ENCODE measurements at places on chromosomes 3 and 15.
A peak's percentile ranks its signal among the peaks of the same experiment; 100 is the strongest.

DNA sequence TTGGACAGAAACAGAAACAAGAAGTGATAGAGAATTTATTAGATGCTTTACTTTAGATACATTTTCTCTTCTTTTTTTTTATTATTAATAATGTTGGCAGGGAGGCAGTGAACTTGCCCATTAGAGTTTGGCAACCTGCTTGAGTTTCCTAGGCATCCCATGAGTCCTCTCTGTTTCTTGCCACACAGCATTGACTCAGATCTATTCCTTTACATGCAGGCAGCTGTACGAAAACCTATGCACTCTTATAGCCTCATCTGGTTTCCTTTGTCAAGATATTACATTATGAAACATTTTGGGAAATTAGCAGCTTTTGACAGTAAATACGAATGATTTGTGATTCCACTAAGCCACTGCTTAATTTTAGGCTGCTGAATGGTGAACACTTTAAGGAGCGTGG, 23.3 kb downstream of the IL1RAP start:
- DNase-seq, result no peak

- no peak for DNase-seq
Measured at GRCh38 chr3:13141991-13142412, 68.8 kb upstream of the IQSEC1 start.

DNA sequence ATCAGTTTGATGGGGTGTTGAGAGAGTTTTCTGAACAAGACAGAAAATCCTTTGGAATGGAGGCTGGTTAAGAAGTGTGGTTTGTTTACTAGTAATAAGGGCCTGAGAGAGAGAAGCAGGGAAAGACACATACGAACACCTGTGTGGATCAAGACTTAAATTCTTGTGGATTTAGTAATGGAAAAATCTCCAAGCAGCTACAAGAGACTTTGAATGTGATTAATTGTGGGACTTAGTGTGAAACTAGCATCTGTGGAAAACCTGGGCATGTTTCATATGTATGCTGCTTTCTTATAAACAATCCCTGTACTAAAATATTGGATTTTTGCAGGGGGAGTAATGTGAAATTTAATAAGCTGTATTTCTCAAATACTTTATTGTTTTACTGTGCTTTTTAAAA, 399.1 kb downstream of the SI start:
- no peak for DNase-seq

- DNase-seq, result no peak
Measured at GRCh38 chr3:138434276-138434874, at the start of gene ESYT3. TSS of gene ESYT3 (plus strand) at chr3:138434616. CDS start at chr3:138434799, 183 bp downstream.

DNA sequence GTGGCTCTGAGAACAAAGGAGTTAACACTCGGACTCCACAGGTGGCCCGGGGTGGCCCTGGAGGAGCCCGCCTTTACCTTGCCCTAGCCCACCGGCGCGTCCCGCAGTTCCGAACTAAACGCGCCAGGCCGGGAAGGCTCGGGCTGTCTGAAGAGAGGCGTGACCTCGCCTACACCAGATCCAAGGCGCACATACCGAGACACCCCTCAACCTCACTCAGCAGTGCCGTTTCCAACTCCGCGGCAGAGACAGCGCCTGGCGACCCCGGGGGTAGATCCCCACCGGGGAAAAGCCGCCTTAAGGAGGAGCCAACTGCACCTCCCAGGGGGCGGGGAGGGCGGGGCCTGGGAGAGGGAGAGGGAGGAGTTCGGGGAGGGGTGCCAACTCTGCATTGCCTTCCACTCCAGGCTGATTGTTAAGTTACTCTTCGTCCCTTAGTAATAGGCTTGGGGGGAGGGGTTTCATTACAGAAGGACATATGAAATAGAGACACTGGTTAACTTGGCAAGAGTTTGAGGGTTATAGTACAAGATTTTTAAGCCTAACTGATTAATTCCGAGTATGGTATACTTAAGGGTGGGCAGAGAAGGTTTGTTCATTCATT, at the start of gene DLG1:
DLG1 (minus strand) TSS at position 272 of the 604 bp plus-strand sequence. CDS start 1,408 bp downstream, outside the sequence.
- DNase-seq, result peak; percentile 93

DNA sequence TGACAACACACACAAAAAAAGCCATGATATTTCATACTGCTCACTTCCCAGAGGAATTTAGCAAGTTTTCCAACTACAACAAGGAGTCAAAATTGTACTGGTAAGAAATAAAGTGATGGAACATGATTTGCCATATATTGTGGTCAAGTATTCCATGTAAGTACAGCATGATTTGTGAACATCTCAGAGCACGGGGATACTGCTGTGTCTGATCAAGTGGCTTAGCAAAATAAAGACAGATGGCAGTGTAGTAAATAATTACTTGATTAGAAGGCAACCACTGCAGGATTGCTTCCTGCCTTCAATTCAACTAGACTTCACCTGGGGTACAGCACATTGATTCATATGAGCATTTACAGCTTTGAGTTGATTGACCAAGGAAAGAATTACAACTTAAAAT, 51.6 kb upstream of the DUT start:
- no peak for DNase-seq

Data from SK-N-MC (cell line).